Effector CD4-positive, alpha-beta T cell (primary cell): ENCODE measurements at places on chromosomes 11 and 22.

DNA sequence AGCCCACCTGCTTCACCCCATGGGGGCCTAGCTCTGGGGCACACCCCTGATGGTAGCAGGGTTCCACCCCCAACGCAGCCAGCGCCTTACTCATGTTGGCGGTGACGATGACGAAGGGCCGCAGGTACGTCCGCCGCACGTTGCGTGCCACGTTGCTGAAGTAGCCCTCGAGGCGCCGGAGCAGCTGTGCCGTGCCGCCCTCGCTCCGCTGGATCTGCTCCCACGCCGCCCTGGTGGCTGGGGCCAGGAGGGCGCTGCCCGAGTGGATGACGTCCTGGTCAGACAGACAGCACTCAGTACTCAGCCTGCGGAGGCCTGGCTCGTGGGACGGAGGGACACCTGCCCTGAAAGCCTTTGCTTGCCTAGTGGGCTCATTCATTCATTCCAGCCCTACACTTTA lies 50.8 kb downstream of the TRMU start:
- DNase-seq = no peak

- no peak for DNase-seq
Measured at GRCh38 chr11:66055021-66055420, 2.9 kb downstream of the SF3B2 start.

GRCh38 chr22:46018859-46019258 lies 41.9 kb upstream of the WNT7B start:
- no peak for DNase-seq

- DNase-seq = no peak
Measured at GRCh38 chr11:19059833-19060232, 684 bp downstream of the MRGPRX2 start.

DNA sequence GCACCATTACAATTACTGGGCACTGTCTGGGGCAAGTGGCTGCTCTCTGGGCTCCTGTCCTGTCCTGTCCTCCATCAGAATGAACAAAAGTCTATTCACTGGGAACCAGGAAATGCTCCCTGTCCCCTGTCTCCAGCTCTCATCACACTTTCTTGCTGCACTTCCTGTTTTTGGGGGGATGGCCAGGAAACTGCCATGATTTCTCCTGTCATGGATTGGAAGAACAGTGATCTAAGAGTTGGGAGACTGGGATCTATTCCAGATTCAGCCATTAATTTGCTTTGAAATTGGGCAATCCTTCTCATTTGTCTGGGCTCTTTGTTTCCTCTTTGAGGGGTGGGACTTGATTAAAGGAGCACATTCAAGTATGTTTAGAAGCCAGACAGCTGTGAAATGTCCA lies 61.4 kb upstream of the KIRREL3 start:
- DNase-seq = no peak

- DNase-seq = no peak
Measured at GRCh38 chr11:76317296-76317695, 63.6 kb downstream of the THAP12 start.

DNA sequence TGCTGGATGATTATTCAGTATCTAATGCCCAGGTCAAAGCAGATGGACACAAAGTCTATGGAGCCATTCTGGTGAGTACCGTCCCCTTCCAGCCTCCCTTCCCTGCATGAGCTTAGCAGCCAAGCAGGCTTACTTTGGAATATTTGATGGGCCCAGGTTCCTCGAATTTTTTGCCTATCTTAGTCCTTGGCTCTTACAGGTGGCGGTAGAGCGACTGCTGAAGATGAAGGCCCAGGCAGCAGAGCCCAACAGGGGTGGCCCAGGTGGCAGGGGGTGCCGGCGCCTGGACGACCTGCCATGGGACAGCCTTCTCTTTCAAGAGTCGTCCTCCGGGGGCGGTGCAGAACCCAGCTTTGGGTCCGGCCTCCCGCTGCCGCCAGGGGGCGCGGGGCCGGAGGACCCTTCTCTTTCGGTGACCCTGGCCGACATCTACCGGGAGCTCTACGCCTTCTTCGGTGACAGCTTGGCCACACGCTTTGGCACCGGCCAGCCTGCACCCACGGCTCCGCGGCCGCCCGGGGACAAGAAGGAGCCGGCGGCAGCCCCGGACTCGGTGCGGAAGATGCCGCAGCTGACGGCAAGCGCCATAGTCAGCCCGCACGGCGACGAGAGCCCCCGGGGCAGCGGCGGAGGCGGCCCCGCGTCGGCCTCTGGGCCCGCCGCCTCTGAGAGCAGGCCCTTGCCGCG lies 741 bp upstream of the TMEM179B start:
- peak; percentile 79 for DNase-seq

DNA sequence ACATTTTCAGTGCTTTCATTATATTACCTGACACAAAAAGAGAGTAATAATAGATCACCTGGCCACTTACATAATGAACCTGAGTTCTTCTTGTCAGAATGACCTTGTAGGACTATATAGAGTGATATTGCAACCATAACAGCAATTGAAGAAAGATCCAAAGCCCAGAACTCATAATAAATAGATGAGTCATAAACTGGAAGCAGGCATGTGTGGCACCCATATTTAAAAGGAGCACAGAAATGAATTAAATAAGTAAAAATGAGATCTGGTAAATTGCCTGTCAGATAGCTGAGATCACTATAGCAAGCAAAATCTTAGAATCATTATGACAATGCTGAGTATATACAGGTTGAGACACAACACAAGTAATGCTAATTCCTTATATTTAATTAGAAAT lies 331.8 kb downstream of the AASDHPPT start:
- no peak for DNase-seq

GRCh38 chr11:132983641-132983978 lies 548.7 kb downstream of the OPCML start:
- no peak for DNase-seq

GRCh38 chr11:115965767-115966504 lies 461.7 kb upstream of the CADM1 start:
- no peak for DNase-seq

DNA sequence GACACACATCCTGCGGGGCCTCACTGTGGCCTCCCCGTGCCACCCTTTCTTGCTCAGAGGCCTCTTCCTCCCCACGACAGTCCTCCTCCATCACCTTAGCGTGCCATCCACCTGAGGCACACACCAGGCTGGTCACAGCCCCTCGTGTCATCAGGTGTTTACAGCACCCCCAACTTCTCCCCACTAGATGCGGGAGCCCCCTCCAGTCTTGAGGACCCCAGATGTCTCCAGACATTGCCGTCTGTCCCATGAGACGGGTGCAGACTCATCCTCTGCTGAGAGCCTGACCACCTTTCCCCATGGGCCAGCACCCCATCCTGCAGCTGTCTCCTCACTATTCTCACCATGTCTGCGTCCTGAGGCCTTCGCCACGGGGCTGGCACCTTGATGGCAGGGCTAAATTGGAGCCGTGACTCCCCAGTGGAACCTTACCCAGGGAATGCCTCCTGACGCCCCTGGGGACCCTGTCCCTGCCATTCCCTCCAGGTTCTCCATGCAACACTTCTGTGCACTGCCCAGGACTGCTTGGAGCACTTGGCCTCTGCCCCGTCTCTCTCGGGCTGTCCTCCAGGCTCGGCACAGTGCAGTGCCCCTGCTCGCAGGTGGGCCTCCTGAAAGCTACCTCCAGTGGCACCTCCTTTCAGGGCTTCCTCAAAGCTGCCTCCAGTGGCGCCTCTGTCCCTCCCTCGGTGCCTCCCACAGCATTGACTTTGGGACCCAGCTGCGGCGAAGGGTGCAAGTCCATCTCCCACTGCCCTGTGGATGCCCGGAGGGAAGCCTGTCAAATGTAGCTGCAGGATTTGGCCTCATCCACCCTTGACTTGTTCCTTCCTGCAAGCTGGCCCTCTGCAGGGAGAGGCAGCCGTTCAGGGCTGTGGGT lies 1386.8 kb downstream of the BRD1 start:
- no peak for DNase-seq

DNA sequence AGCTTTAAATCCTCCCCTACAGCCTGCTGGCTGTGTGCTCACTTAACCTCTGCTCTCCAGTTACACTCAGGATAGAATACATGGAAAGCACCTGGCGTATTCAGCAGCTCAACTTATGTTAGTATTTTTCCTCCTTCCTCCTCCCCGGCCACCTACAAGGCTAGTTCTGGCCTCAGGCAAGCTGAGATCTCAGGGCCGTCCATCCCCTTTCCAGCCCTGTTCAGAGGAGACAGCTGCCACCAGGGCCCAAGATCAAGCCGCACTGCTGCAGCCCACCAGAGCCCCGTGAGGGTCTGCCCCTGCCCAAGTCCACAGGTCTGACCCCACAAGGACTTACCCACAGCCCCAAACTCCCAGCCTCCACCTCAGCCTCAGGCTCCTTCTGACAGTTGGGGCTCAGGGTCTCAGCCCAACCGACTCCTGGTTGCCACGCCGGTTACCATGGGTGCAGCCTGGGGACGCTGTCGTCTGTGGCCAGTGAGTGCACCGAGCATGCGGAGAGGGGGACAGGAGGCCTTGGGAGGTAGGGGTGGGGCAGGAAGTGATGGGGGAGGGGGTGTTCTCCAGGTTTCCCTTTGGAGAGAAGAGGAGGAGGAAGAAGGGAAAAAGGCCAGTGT lies at the start of gene C11orf16:
Gene C11orf16 (minus strand): TSS at position 384 of the 617 bp plus-strand sequence. CDS start 639 bp downstream, outside the sequence.
- no peak for DNase-seq

DNA sequence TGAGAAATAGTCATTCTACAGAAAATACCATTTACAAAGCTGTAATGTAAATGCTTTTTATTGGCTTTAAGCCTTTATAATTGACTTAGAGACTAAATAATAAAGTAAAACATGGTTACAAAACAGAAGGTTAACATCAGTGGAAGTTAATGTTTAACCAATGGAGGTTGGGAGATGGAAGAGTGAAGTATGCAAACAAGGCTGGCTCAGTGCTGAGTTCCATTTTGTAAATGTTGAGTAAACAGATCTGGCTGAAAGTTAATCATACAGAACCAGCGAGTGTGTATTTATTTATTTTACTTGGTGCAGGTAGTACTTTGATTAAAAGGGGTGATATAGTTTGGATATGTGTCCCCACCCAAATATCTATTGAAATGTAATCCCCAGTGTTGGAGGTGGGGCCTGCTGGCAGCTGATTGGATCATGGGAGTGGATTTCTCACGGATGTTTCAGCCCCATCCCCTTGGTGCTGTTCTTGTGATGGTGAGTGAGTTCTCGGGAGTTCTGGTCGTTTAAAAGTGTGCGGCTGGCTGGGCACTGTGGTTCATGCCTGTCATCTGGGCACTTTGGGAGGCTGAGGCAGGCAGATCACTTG lies 827.4 kb downstream of the OPCML start:
- no peak for DNase-seq

- no peak for DNase-seq
Measured at GRCh38 chr11:75011872-75012271, 23.1 kb downstream of the NEU3 start.

DNA sequence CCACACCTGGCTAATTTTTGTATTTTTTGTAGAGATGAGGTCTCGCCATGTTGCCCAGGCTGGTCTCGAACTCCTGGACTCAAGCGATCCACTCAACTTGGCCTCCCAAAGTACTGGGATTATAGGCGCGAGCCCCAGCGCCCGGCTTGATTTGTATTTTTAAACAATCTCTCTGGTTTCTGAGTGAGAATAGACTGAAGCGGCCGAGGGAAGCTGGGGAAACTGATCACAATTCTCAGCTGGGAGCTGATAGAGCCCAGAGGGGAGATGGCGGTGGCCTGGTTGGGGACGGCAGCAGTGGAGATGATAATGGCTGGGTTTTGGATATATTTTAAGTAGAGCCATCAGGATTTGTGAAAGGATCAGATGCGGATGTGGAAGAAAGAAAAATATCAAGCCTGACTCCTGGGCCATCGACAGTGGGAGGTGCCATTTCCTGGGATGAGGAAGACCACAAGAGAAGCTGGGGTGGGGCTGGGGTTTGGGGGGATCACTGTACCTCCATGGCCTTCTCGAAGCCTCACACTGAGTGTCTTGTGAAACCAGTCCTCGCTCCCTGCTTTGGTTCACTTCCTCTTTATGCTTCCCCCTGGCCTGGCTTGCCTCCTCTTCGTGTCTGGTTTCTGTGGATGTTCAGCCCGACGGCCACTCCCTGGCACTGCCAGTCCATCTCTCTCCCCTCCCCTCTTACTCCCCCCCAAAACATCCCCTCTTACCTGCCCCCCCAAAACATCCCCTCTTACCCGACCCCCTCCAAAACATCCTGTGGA lies 51.9 kb downstream of the IGLL1 start:
- no peak for DNase-seq

- no peak for DNase-seq
Measured at GRCh38 chr11:131656839-131657211, 286.4 kb downstream of the NTM start.

DNA sequence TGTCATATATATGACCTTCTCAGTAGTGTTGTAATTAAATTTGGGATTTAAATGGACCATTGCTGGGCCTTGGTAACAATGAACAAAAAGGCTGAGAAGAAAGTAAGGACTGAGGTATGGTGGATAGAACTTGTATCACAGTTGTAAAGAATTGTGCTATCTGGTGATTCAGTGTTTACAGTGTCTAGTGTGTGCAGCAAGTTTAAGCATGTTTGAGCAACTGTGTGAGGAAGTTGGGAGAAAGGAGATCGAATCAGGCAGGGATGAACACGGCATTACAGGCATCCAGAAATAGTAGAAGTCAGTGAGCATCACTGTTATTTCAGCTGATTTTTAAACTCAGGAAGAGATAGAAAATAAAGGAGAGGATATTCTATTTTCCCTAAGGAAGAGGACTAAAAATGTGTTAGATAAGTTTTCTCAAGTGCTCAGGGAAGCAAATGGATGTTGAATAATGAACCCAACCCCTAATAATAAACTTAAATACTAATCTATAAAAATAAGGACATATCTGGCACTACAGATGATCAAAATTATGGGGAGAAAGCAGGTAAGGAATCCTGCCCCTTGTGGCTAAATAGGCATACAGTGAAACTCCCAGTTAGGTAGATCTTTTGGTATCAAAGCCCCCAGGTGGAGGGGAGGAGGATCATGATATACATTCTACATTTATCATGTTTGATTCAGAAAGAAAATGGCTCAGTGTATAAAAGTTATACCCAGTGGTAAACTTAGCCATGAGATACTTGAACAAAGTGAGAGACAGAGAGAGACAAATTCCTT lies 361.0 kb upstream of the ANO3 start:
- DNase-seq = no peak

GRCh38 chr22:40651057-40651456 lies 14.5 kb upstream of the MRTFA start:
- DNase-seq = no peak

- DNase-seq = no peak
Measured at GRCh38 chr11:64675450-64676260, 47.3 kb downstream of the NRXN2 start.

DNA sequence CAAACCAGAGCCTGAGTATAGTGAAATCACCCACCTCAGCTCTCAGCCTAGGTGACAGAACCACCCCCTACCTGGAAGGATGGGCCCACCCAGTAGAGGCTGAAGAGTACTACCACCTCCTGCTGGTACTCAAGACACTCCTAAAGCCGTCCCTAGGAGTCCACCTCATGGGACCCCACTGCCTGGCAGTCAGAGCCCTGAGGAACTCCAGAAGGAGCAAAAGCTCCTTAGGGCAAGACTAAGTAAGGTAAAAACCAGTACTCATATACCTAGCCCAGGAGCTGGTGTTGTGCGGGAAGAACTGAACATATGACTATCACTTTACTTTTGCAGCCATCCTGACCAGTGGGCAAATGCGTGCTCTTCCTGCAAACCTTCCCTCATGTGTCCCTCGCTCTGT lies 36.3 kb downstream of the HIRA start:
- no peak for DNase-seq

- no peak for DNase-seq
Measured at GRCh38 chr11:7630002-7630401, 43.3 kb downstream of the CYB5R2 start.

GRCh38 chr22:22880645-22881044 lies 7.0 kb upstream of the IGLL5 start:
- DNase-seq = no peak

- DNase-seq = no peak
Measured at GRCh38 chr22:23504516-23504915, 75.6 kb downstream of the IGLL1 start.
